ENCODE measurements at places on chromosomes 1 and 21.

DNA sequence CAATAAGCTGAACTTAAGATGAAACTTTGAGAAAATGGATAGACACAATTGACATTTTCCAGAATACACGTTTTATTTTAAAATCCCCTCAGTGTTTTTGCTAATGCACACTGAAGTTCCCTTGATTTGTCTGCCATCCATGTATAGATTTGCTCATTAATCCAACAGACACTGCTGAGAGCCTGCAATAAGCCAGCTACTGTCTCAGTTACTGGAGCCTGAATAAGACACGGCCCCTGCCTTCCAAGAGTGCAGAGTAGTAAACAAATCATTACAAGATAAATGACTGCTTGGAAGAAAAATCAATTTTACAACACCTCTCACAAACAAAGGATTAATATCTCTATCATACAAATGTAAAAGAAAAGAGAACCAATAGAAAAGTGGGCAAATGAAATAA lies 130.1 kb downstream of the TLR5 start:
- DNase-seq: no peak

DNA sequence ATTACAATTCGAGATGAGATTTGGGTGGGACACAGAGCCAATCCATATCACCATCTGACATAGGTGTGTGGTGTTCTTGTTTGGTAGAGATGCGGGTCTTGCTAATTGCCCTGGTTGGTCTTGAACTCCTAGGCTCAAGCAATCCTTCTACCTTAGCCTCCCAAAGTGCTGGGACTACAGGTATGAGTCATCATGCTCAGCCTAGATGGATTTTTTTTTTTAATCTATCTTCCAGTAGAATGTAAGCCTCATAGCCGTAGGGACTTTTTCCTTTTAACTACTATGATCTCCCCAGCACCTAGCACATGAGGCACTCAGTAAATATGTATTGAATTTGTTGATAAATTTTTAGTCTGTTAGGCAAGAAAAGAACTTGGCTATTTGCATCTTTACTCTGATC lies 94.6 kb upstream of the TENT5C start:
- no peak for DNase-seq

- no peak for DNase-seq
These were observed 225.7 kb downstream of the KCNH1 start for GRCh38 chr1:210908257-210908656.

DNA sequence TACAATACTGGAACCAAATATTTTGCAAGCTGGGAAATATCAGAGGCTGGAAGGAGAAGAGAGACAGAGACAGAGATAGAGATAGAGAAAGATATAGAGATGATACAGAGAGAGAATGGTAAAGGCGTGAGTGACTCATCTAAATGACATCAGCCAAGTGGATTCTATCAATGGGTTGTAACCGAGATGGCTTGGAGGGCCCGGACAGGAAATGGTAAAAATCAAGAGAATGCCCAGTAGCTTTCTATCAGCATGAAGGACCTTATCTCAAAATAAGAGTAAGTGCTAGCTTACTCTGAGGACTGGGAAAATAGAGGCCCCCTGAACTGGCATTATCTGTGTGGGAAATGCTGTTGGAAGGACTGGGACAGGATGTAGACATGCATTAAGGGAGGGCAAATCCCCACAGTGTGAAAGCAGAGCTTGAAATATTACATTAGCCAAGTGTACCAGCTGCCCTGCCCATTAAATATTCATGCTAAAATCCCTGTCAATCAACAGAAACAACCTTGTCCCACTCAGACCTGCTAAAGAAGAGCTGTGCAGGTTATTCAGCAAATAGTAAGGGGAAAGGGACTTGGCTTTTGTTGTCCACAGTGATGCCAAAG lies 76.6 kb upstream of the ZNF644 start:
- DNase-seq: no peak

DNA sequence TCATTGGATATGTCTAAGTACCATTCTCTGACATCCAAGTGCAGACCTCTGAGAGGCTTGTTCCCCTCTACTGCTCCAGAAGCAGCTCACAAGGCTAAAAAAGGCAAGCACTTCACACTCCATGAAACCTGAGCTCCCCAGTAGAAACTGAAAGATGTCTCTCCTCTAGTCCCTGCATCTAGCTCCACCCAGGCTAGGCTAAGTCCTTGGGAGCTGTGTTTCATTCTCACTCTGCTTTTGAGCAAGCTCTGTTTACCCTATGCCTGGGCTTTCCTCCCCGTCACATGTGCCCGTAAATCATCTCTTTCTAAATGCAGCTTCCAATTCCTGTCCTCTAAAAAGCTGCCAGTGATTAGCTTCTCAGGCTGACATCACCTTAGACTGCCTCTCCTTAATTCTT lies 39.0 kb downstream of the LRRC71 start:
- no peak for DNase-seq

GRCh38 chr1:164846731-164847691 lies 288.0 kb downstream of the PBX1 start:
- no peak for DNase-seq

GRCh38 chr1:98452162-98452561 lies 209.4 kb upstream of the SNX7 start:
- DNase-seq: no peak

DNA sequence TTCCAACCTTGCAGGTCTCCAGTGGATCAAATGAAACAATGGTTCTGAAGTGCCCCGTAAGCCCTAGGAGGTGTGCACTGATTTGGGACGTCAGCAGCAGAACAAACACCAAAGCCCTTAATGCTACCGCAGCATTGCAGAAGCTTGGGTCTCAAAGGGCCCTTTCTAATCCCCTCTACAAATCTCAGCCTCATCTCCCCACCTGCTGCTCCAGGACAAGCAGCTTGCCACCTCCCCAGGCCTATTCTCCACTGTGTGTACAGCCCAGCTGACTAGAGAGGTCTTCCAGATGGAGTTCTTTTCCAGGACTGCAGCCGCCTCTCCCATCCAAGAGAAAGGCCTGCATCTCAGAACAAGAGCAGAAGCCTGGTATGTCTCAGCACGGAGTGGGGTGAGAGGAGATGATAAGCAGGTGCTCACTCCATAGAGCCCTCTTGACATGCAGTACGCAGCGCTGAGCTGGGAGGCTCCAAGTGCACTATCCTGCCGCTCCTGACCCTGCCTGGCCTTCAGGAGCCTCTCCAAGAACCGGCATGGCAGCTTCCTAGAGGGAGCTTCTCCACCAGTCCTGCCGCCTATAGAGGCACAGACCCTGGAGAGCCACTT lies 46.3 kb downstream of the MRPL37 start:
- no peak for DNase-seq
